Astrocyte (in vitro differentiated cells and primary cell): ENCODE measurements at places on chromosomes 3 and 15. TPM values are rescaled to one million over a fixed set of nuclear protein-coding genes. Genes with fewer than 3 reads are reported as not detected.
A peak's percentile ranks its signal among the peaks of the same experiment; 100 is the strongest.

GRCh38 chr3:17287006-17287689 lies 402.4 kb downstream of the PLCL2 start:
- DNase-seq, result peak; percentile 50
- no peaks in the 10 kb centered on the region for H3K4me1 ChIP-seq
- no peaks in the 10 kb centered on the region for H3K27me3 ChIP-seq

The SEMA3B gene
- total RNA-seq, result 4.9 and 5.9 TPM in 2 replicates

GRCh38 chr3:177385831-177386301 lies 188.6 kb upstream of the TBL1XR1 start:
- no peaks in the 10 kb centered on the region for H3K36me3 ChIP-seq
- H3K27ac ChIP-seq, result no peak overlapping the region
- no peak overlapping the region for H3K4me3 ChIP-seq
- H3K4me1 ChIP-seq, result no peaks in the 10 kb centered on the region
- no peaks in the 10 kb centered on the region for H3K27me3 ChIP-seq

The GPR160 gene
- total RNA-seq, result 0.79 and 1.4 TPM in 2 replicates

The CAMK1 gene
- total RNA-seq, result 5.1 and 7.1 TPM in 2 replicates

DNA sequence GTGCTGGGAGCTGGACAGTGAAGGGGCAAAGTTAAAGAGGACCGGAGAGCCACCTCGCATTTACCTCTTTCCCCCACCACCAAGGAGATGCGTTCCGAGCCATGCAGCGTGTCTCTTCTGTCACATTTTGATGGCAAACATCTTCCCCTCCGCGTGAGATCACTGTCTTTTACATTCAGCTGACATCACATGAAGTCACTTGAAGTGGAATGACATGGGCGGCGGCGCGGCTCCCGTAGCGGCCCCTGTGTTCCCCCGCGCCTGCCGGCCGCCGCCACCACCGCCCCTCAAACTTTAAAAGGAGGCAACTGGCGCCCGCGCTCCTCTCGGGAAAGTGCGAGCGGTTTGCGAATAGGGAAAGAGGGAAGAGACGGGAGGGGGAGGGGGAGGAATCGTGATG lies at the start of gene FEZF2:
Gene FEZF2 (minus strand): TSS at position 336 of the 400 bp plus-strand sequence. CDS start 682 bp downstream, outside the sequence.
- no peaks in the 10 kb centered on the region for H3K36me3 ChIP-seq
- peak within 1 kb of the TSS; percentile 52 for H3K4me3 ChIP-seq
- peaks cover 92% of the 10 kb centered on the region for H3K27me3 ChIP-seq
- no peak within 1 kb of the TSS for H3K27ac ChIP-seq

DNA sequence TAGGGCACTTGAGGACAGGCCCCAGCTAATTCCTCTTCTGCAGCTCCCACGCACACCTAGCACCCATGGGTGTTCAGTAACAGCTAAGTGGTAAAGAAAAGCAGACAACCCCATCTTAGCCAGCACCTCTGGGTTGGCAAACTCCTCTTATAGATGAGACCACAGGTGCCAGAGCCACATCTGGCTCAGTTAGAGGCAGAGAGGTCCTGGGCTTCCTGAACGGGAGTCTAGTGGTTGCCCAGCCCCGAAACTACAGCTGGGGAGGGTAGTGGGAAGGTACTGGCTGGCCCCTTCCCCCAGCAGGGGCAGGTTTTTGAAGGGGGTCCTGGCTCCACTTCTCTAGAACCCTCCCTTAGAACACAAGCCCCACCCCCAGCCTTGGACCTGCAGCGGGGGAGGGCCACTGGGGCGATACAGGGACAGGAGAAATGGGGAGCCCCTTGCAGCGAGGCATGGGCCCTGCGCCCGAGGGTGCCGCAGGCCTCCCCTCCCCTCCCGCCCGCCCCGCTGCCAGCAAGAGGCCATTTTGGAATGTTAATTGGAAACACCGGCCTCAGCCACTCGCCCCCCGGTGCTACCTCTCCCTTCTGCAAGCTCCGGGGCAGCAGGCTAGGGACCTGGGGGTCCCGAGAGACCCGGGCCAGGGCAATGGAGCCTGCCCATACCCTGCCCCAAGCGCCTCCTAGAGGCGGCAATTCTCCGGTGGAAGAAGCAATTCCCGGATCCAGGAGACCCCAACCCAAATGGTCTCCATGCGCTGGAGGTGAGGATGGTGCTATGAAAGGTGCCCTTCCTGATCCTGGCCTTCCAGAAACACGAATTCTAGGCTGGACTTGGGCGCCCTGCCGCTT lies 1.5 kb downstream of the DUSP7 start:
- H3K4me1 ChIP-seq, result peaks cover 42% of the 10 kb centered on the region
- peaks cover 10% of the 10 kb centered on the region for H3K36me3 ChIP-seq
- H3K27me3 ChIP-seq, result no peaks in the 10 kb centered on the region
- DNase-seq, result no peak

GRCh38 chr3:12963922-12964701 lies 109.1 kb downstream of the IQSEC1 start:
- no peak overlapping the region for H3K4me3 ChIP-seq
- H3K27ac ChIP-seq, result no peak overlapping the region
- no peak for DNase-seq

DNA sequence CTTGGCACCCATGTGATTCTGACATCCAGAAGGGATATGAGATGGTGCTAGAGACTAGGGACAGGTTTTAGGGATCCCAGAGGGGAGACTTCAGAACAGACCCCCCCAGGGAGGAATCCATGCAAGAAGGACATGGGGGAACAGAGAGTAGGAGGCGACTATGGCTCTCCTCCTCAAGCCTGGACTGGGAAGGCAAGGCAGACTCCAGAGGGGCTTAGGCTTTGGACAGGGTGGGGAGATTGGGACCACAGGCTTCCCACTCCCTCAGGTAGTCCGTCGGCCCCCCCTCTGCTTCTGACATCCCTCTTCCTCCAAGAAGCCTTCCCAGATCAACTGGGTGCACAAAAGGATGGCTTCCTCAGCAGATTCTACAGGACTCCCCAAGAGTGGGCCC lies 3.0 kb upstream of the VIPR1 start:
- no peak overlapping the region for H3K27ac ChIP-seq
- peaks cover 21% of the 10 kb centered on the region for H3K4me1 ChIP-seq
- DNase-seq, result no peak
- no peaks in the 10 kb centered on the region for H3K36me3 ChIP-seq
- no peak overlapping the region for H3K4me3 ChIP-seq

The FAM81A gene
- 0.73 and 0.94 TPM in 2 replicates for total RNA-seq

GRCh38 chr3:46692566-46692990 lies 901 bp downstream of the ALS2CL start:
- H3K27ac ChIP-seq, result no peak overlapping the region
- no peaks in the 10 kb centered on the region for H3K27me3 ChIP-seq
- DNase-seq, result peak; percentile 6
- no peaks in the 10 kb centered on the region for H3K36me3 ChIP-seq
- peak overlapping the region; percentile 65 for H3K4me3 ChIP-seq

The CAND2 gene
- total RNA-seq, result 3.8 and 4.6 TPM in 2 replicates

The IL17RD gene
- total RNA-seq, result 8.7 and 13.0 TPM in 2 replicates

DNA sequence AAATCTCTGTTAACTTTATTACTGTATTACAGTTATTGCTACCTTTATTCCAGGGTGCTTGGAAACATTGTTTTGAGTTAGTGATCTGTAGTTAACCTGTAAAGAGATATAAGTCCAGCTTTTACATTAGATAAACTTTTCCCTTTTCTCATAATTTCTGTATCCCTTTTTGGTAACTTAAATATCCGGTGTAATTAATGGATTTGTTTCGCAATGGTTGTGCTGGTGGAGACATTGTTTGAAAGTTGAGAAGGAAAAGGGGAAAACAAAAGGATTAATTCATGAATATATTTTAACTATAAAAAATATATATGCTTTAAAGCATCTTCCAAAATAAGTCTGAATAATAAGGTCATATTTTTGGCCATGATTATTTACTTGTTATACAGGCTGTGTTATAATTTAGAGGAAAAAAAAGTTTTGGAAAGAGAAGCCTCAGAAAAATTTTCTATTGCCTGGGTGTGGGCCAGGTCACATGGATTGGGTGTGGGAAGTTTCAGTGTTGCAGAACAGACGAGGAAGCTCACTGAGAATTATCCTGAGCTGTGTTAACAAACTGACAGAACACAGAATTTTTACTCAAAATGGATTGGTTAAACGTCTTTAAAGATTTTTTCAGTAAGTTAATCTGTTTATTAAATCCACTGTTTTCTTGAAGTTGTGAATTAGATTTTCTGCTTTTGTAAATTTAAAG lies 27.7 kb upstream of the IL20RB start:
- no peak overlapping the region for H3K27ac ChIP-seq
- H3K4me1 ChIP-seq, result no peaks in the 10 kb centered on the region
- no peaks in the 10 kb centered on the region for H3K27me3 ChIP-seq
- no peak overlapping the region for H3K4me3 ChIP-seq
- H3K36me3 ChIP-seq, result peaks cover 5% of the 10 kb centered on the region

The CEP19 gene
- total RNA-seq, result 2.8 and 3.3 TPM in 2 replicates

The APH1B gene
- total RNA-seq, result 14.7 and 18.2 TPM in 2 replicates

- peak overlapping the region; percentile 84 for H3K27ac ChIP-seq
- H3K36me3 ChIP-seq, result no peaks in the 10 kb centered on the region
- H3K4me1 ChIP-seq, result peaks cover 43% of the 10 kb centered on the region
- no peak overlapping the region for H3K4me3 ChIP-seq
- no peaks in the 10 kb centered on the region for H3K27me3 ChIP-seq
- DNase-seq, result peak; percentile 64
Observed at GRCh38 chr15:39125226-39125625, 455.7 kb upstream of the THBS1 start.

The EXOG gene
- 11.5 and 12.0 TPM in 2 replicates for total RNA-seq

- no peaks in the 10 kb centered on the region for H3K36me3 ChIP-seq
- DNase-seq, result no peak
- peaks cover 2% of the 10 kb centered on the region for H3K27me3 ChIP-seq
- no peaks in the 10 kb centered on the region for H3K4me1 ChIP-seq
Observed at GRCh38 chr15:81215531-81215930, 18.9 kb downstream of the IL16 start.

The ADAMTS7 gene
- total RNA-seq, result 21.4 and 25.5 TPM in 2 replicates

GRCh38 chr3:46705751-46706552 lies 4.8 kb downstream of the TMIE start:
- peak; percentile 40 for DNase-seq
- H3K4me1 ChIP-seq, result peaks cover 8% of the 10 kb centered on the region
- no peak overlapping the region for H3K27ac ChIP-seq
- peaks cover 14% of the 10 kb centered on the region for H3K27me3 ChIP-seq

The TLR9 gene
- 0.25 and 0.36 TPM in 2 replicates for total RNA-seq

GRCh38 chr3:125434582-125435011 lies 59.5 kb upstream of the ZNF148 start:
- H3K36me3 ChIP-seq, result no peaks in the 10 kb centered on the region
- DNase-seq, result no peak
- H3K4me3 ChIP-seq, result no peak overlapping the region
- no peak overlapping the region for H3K27ac ChIP-seq
- no peaks in the 10 kb centered on the region for H3K27me3 ChIP-seq

- no peak overlapping the region for H3K27ac ChIP-seq
- no peaks in the 10 kb centered on the region for H3K27me3 ChIP-seq
- H3K4me1 ChIP-seq, result peaks cover 12% of the 10 kb centered on the region
- no peak overlapping the region for H3K4me3 ChIP-seq
- DNase-seq, result peak; percentile 29
Observed at GRCh38 chr15:70742928-70743327, 20.4 kb downstream of the UACA start.

The TPRG1 gene
- 0.72 and 1.1 TPM in 2 replicates for total RNA-seq

The LRRC34 gene
- 1.0 and 1.3 TPM in 2 replicates for total RNA-seq
